ENCODE measurements at places on chromosomes 4 and X.

GRCh38 chr4:155540698-155541097 lies 126.0 kb upstream of the GUCY1A1 start:
- DNase-seq: no peak

DNA sequence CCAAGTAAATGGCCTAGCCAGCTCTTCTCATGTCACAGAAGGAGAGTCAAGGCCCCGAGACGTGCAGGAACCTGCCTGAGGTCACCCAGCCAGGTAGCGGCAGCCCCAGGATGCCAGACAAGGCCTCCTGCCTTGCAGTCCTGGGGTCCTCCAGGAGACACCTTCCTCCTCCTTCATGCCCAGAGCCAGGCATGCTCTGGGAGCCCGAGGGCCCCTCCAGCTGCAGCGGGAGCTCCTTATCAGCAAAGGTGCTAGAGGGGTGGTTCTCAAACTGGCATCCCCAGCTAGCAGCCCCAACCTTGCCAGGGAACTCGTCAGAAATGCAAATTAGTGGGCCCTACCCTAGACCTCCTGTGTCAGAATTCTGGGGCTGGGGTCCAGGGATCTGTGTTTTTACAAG lies 56.2 kb upstream of the AFAP1 start:
- DNase-seq: no peak

- DNase-seq: no peak
Observed at GRCh38 chr4:154010371-154010770, 221.5 kb upstream of the SFRP2 start.

- no peak for DNase-seq
Observed at GRCh38 chrX:125757794-125758564, 408.1 kb downstream of the DCAF12L2 start.

DNA sequence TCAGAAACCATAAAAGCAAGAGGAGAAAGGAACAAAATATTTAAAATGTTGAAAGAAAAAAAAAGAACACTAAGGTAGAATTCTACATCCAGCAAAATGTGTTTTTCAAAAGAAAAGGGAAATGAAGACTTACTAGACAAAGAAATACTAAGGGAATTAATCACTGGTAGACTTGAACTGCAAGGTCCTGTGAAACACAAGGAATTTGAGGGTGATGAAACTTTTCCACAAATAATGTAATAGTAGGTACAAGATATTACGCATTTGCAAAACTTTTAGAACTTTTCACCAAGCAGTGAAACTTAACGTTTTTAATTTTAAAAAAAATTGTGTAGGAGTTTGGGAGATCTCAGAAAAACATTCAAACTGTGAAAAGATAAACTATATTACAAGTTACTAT lies 180.3 kb upstream of the MAGEB16 start:
- no peak for DNase-seq

GRCh38 chr4:143016171-143016570 lies 168.5 kb upstream of the USP38 start:
- DNase-seq: no peak

GRCh38 chr4:77617203-77617602 lies 11.6 kb downstream of the CXCL13 start:
- no peak for DNase-seq
